Mesothelial cell of epicardium (in vitro differentiated cells): ENCODE measurements at places on chromosomes 3 and 15. TPM values are rescaled to one million over a fixed set of nuclear protein-coding genes. Genes with fewer than 3 reads are reported as not detected.

DNA sequence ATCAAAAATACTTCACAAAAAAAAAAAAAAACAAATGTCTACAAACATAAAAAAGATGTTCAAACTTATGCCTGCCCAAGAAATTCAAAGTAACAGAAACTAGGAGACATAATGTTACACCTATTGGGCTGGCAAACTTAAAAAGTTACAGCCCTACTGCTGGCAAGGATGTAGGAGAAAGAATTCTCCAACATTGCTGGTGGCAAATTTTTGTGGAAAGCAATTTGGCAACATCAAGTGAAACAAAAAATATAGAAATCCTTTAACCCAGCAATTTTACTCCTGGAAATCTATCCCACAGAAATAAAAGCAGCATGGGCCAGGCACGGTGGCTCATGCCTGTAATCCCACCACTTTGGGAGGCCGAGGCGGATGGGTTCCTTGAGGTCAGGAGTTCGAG, 73.2 kb downstream of the STAG1 start:
- no peak for DNase-seq

KLHL6 gene
- 0.05 to 0.16 TPM (median 0.07 TPM) in 3 replicates for total RNA-seq

GRCh38 chr3:73061416-73061815, at the start of gene EBLN2:
Gene EBLN2, plus strand, starts transcription at chr3:73061659. Its CDS starts 423 bp downstream, at chr3:73062082.
- DNase-seq: no peak

ECE2 gene
- total RNA-seq: not detected in 3 replicates

DNA sequence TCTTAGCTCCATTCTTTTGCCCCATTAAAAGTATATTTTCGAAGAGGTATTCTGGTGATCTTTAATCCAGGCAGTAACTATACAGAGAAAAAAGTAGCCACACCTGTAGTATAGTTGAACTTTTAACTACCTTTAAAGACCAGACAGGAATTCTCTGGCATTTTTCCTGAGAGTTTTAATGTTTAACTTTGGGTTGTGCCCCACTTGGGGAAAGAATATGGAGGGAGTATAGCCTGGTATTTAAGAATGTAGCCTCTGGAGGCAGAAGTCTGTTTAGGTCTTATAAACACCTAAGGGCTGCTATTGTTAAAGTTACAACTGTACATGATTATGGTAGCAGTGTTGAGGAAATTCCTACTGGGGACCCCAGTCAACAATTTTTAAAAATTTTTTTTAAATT, 19.3 kb downstream of the C3orf85 start:
- DNase-seq: no peak

SNX33 gene
- 22.1 to 23.3 TPM (median 22.8 TPM) in 3 replicates for total RNA-seq

- DNase-seq: no peak
Observed at GRCh38 chr3:147881933-147882332, 472.8 kb downstream of the ZIC1 start.

DNA sequence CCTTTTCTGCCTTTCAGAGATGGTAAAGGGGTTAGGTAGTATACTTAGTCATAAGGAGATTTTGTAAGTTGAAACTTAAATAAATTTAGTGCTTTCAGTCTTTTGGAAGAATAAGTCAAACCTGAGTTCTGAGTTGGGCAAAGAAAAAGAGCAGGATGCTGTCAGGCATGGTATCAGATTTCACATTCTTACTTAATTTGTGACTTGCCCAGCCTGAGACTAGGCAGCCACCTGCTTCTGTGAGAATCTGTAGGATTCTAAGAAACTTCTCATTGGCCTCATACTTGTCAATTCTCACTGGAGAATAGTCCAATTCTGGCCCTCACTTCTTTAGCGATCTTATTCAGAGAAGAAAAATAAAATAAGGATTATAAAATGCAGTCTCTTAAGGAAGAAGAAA, 577.5 kb downstream of the DIPK2A start:
- no peak for DNase-seq

GRCh38 chr3:3802046-3802445, 2.8 kb downstream of the LRRN1 start:
- DNase-seq: no peak
